ENCODE measurements at places on chromosomes 7 and 10.

GRCh38 chr10:35215107-35215506 lies 88.5 kb downstream of the CREM start:
- no peak for DNase-seq

DNA sequence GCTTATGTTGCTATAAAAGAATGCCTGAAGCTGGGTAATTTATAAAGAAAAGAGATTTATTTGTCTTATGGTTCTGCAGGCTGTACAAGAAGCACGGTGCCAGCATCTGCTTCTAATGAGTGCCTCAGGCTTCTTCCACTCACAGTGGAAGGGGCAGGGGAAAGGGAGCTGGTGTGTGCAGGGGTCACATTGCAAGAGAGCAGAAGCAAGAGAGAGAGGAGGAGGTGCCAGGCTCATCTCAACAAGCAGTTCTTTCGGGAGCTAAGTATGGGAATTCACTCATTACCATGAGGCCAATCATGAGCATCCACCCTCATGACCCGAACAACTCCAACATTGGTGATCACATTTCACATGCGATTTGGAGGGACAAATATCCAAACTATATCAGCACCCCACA lies 17.2 kb upstream of the SLK start:
- no peak for DNase-seq

- DNase-seq: peak; percentile 97
These were observed 63.9 kb upstream of the CACNA2D1 start for GRCh38 chr7:82507365-82507975.

DNA sequence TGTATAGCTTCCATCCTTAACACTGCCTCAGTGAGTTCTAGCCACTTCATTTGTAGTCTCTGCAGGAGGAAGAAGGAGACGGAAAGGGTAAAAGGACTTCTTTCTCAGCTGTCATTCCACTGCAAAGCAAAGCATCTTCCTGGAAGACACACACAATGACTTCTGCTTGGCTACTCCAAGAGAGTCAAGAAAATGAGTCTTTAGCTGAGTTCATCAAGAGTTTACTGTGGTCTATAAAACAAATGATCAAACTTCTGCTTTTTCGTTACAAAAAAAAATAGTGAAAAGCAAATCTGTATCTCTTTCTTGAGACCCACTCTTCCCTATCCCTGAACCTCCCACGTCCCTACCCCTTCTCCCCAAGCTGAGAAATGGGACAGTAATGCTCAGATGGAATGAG lies 205.0 kb upstream of the AHR start:
- no peak for DNase-seq

DNA sequence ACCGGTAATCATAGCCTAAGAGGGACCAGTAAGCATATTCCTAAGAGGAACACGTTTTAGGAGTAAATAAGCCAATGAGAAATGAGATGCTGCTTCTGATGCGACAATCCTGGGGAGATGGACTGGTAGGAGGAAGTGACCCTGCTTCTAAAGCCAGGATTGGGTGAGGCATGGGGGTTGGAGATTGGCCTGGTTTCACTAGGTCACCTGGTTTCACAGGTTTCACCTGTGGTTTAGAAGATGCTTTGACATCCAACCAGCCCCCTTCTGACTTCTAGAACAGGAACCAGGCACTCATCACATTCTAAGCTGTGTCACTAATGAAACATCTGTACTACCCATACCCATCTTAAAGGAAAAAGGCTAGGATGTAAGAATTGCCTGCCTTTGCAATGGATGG lies 53.0 kb upstream of the BAMBI start:
- no peak for DNase-seq

DNA sequence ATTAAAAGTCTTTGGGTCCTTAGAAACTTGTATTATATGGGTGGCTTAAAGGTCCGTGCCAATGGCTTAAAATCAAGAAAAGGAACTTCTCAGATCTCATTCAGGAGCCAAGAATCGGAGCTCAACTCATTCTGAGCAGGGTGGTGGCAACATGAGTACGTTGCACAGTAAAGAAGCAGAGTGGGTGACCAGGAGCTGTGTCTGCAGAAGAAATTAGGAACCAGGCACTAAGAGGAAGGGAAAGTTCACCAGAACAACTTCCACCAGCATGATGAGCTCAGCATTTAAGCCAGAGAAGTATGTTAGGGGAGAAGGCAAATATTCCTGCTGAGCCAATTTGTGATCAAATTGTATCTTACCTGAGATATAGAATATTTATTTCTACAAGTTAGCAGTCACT lies 236.0 kb upstream of the NRP1 start:
- no peak for DNase-seq

GRCh38 chr7:39045231-39045630 lies 67.5 kb downstream of the POU6F2 start:
- no peak for DNase-seq

DNA sequence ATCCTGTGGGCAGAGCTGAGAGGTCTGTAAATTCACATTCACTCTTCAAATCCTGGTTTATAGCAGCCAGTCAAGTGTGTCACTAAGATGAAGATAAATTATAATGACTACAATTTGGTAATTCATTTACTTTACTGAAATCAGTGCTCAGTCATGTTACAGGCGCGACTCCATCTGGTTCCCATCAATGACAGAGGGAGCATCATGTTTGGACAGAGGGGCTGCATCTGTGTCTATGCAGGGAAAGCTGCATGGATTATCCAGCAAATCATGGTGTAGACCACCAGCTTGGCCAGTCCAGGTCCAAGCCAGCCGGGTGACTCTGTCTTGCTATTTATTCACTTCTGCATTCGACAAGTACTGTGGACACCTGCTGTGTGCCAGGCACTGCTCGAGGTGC lies 214.1 kb upstream of the ZNF32 start:
- no peak for DNase-seq

- peak; percentile 51 for DNase-seq
These were observed 22.7 kb upstream of the MKRN1 start for GRCh38 chr7:140501966-140502365.

GRCh38 chr10:52056291-52056690 lies 257.8 kb upstream of the DKK1 start:
- DNase-seq: no peak

DNA sequence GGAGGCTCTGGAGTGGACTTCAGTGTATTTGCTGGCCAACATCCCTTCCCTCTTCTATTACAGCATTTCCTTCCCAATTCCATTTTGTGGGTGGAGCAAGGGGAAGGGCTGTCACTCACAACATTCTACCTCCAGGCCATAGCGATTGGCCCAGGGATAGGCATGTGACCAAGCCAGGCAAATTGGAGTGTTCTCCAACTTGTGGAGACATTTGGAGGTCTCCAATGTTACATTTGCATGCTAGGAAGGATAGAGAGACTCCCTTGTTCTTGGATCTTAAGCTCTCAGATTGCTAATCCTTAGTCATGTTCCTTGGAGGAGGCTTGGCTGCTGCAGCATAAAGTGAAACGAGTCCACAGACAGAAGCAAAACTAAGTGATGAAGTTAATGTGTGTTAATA lies 95.6 kb upstream of the KIF5B start:
- DNase-seq: no peak

- no peak for DNase-seq
These were observed 139.4 kb upstream of the AGR3 start for GRCh38 chr7:17021205-17021604.

GRCh38 chr7:48139459-48139858 lies 31.8 kb upstream of the ABCA13 start:
- DNase-seq: no peak

- no peak for DNase-seq
These were observed 9.6 kb downstream of the ELN start for GRCh38 chr7:74037609-74038008.

DNA sequence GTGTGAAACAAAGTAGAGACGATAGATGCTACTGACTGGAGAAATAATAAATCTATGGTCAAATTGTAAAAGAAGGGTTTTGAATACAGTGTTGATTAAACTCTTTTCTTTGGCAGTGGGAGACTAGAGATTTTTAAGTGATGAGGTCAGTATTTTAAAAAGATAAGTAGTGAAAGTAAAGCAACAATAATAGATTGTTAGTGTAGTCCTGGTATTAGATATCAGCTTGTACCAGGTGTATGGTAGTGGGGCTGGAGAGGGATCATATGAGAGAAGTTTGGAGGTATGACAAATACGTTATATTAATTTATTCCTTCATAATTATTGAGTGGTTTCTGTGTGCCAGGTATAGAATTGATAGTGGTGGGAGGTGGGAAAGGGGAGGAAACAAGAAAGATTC lies 25.2 kb downstream of the PHTF2 start:
- DNase-seq: no peak

GRCh38 chr7:70627461-70627860 lies 504.5 kb upstream of the GALNT17 start:
- no peak for DNase-seq

- DNase-seq: no peak
These were observed 41.5 kb downstream of the MET start for GRCh38 chr7:116713500-116713899.

DNA sequence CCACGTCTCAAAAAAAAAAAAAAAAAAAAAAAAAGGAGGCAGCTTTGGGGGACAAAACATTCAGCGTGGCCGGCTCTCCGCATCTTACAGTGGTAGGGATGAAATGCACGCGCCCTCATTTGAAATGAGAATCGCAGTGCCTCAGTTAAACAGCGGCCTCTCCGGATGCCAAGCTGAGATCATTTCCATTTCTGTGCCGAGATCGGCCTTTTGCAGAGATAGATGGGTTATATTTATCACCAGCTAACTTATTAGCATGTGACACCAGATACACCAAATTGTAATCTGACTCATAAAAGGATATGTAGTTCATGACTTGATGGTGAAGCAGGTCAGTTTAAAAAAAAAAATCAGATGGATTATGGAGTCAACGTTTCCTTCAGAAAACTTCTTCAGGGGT lies 138.7 kb downstream of the CUX1 start:
- DNase-seq: no peak

DNA sequence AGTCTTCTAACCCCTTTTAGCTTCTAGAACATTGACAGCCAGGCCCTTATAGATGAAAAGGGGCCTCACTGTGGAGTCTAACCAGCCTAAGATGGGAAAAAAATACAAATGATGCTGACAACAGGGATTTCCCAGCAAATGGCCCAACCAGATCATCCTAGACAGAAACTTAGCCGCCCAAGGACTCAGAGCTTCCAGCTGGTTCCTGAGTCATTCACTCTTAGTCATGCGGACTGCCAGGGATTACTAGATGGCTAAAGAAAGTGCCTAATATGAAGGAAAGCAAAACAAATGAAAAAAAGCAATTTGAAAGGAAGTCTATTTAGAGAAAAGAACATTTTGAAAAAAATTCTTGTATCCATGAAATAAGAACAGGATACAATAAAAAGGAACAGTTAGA lies 23.7 kb downstream of the TSPAN14 start:
- no peak for DNase-seq

- no peak for DNase-seq
These were observed 156.3 kb upstream of the HGF start for GRCh38 chr7:81926154-81926553.

DNA sequence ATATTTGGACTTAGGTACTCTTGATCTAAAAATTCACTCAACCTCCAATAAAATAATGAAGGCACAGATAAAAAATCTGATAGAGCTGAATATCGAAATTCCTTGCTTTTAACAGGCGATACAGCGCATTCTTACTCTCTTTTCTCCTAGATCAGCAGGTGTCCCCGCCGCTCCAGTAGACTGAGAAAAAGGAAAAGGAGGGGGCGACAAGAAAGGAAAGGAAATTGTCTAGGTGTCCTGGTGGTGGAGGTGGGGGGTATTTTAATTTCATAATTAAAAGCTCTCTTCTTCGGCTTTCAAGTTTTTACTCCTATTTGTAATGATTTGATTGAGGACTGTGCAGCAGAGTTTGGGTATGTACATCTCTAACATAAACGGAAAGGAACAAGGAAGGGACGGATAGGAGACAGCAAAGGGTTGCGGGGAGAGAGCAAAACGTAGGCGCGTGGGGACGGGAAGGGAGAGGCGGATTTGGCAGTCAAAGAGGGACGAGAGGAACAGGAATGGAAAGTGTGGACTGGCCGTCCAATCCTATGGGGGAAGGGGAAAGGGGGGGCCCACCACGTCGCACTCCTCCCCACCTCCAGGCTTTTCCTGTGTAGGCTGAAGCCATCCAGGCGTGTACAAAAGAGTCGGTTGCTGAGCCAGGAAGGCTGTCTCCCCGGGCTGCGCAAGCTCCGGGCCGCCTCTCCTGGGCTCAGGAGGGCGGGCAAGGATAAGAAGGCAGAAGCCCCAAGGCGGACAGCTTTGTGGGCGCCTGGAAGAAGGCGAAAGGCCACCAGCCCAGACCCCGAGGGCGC lies 875 bp upstream of the HECTD2 start:
- peak; percentile 95 for DNase-seq

DNA sequence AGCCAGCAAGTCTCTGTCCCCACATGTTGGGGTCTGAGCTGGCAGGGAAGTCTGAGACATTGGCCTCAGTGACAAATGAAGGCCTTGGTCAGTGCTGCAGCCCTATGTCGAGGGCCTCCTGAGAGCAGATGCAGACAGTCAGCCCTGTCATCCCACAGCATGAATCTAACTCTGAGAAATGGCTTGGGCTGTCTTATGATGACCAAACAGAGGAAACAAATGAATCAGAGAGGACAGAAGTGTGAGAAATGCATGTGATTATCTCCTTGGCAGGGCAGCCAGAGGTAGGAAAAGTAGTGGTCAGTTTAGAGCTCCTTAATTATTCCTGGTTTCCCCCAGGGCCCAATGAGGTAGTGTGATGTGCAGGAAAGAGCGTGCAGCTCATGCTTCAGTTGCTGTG lies 287.6 kb downstream of the SORCS3 start:
- DNase-seq: no peak

- DNase-seq: no peak
These were observed 904.8 kb upstream of the POT1 start for GRCh38 chr7:125834421-125834820.

DNA sequence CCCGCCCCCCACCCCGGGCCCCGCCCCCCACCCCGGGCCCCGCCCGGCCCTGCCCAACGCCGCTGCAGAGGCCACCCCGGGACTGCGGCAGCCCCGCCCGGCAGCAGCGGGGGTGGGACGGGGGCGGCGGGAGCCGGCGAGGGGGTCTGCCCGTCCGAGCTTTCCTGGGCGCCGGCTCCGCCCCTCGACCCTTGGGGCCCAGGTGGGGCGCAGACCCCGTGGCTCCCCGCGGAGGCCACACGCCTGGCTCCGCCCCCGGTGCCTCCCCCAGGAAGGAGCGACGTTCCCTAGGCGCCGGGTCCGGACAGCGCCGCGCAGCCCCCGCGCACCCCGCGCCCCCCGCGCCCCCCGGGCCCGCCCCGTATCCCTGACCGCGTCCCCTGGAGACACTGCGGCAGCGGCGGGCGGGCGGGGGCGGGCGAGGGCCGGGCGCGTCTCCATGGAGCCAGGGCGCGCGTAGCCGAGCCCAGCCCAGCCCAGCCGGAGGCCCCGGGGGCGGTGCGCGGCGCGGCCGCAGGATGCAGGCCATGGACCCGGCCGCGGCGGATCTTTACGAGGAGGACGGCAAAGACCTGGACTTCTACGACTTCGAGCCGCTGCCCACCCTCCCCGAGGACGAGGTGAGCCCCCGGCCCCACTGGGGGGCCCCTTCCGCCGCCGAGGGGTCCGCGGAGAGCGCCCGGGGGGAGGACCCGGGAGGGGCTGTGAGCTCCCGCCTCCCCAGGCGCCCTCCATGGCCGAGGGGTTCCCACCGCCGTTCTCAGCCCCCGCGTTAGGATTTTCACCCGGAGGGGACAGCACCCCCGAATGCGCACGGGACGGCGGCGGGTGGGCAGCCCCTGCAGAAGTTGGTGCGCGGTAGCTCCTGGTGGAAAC lies at the start of gene KNDC1:
Gene KNDC1, plus strand, starts transcription at position 270 of the 876 bp plus-strand sequence. Its CDS starts 249 bp downstream, at position 519.
- no peak for DNase-seq

All from NCI-H146 (cell line).